ENCODE measurements at places on chromosomes 6 and 20.

DNA sequence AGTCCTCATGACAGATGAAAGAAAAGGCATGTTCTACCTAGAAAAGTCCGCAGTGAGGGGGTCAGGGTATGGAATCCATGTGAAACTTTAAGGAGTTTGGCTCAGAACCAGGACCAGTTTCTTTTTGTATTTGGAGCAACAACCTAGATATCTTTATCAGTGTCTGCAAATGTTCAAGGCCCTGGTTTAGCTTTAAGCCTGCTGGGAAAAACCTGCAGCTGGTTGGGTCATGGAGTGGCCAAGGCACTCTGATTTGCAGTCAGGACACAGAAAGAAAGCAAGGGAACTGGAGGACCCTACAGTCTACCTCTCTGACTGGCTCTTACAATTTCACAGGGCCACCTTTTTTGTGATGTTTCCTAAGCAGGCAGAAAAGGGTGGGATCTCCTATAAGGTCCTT is 33.7 kb downstream of the GSTA2 start:
- DNase-seq = no peak

DNA sequence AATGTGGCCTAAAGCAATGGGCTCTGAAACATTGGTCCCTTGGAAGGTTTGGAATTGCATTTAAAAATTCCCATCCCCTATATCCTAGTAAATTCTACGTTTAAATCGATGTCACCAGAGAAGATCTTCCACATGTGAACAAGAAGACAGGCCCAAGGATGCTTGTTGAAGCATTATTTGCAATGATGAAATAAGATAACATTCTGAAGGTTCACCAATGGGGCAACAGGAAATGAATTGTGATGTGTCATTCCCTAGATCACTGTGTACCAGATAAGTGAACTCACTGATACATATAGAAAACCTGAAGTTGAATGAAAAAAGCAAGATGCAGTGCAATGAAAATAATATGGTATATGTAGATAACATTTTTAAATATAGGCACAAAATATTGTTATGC is 464.3 kb upstream of the BTBD3 start:
- DNase-seq = peak; percentile 37

DNA sequence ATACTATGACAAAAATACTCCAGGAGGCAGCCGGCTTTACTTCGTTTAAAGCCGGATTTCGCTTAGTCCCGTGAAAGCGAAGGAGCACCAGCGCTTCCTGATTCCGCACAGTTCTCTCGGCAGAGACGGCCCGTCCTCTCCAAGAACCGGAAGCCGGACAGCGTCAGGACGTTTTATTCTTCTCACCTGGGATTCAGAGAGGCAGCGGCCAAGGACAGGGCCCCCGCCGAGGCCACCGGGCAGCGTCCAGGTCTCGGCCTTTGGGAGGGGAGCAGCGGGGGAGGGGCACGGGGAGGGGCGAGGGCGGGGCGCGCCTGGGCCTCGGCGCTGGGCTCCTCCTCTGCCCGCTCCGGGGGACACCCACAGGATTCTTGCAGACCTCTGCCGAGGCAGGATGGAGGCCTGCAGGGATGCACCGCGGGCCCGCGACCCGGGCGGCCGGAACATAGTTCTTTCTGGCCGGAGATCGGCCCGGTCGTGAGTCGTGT is 2.8 kb upstream of the DIDO1 start:
- DNase-seq = peak; percentile 50

- no peak for DNase-seq
Measured at GRCh38 chr6:125924169-125924568, 32.4 kb upstream of the HINT3 start.

DNA sequence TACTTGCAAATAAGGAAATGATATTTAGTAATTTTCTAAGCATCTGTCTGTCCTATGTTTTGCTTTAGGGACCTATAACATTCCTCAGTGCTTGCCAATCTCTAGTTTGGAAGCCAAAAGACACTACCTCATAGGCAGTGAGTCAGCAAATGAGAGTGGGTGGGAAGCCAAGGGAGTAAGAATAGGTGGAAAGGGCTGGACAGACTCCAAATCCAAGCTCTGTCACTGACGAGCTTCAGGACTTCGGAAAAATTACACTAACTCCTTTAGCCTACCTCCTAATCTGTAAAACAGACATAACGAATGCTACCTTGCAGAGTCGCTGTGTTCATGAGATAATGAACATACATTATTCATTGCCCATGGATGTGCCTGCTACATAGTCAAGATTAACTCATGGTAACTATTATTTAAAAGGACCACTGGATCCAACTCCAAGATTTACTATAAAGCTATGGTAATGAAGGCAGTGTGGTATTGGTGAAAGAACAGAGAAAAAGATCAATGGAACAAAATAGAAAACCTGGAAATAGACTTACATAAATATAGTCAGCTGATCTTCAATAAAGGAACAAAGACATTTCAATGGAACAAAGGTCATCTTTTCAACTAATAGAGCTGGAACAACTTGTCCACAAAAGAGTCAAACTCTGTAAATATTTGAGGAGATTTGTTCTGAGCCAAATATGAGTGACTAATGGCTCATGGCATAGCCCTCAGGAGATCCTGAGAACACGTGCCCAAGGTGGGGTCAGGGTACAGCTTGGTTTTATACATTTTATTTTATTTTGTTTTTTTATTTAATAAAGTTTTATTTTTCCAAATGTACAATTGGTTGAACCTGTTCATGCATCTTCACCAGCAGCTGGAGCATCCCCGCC is 64.1 kb downstream of the FAM50B start:
- DNase-seq = peak; percentile 98

- peak; percentile 34 for DNase-seq
Measured at GRCh38 chr6:16391451-16391912, 153.1 kb downstream of the GMPR start.

DNA sequence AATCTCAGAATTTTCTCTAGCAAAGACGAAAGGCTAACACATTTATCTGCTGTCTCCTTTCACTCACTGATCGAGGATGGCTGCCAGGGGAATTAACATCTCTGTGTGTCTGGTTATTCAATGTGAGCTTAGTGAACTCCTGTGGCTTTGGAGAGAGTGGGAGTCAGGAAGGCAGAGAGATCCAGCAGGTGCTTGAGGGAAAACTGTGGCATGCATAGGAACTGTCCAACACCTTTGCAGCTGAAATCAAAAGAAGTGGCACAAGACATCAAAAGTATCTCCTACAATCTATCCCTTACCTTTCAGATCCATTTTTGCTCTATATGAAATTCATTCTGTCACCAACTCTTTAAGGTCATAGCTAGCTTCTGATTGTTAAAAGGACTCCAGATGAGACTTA is 11.8 kb upstream of the FAM184A start:
- DNase-seq = no peak

DNA sequence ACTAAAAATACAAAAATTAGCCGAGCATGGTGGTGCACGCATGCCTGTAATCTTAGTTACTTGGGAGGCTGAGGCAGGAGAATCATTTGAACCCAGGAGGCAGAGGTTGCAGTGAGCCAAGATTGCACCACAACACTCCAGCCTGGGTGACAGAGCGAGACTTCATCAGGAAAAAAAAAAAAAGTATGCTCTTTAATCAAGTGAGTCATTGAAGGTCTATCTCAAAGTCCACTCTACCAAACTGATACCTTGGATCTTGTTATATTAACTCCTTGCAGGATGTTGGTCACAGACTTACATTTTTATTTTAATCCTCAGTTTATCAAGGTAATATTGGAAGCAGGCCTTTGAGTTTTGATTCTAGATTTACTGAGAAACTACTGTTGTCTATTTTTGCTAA is 348.7 kb downstream of the COL12A1 start:
- DNase-seq = no peak

DNA sequence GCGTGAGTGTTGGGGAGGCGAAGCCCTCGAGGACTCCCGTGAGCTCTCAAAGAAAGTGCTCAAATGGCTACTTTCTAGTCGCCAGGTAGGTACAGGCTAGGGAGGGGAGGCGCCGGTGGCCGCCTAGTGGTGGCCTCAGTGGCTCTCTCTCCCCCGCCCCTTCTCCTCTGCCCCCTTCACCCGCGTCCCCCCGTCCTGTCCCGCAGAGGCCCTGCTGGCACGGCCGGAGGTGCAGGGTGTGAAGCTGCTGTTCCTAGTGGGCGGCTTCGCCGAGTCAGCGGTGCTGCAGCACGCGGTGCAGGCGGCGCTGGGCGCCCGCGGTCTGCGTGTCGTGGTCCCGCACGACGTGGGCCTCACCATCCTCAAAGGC is 16.3 kb downstream of the ADISSP start:
- DNase-seq = no peak

- no peak for DNase-seq
Measured at GRCh38 chr20:14609328-14610221, 272.2 kb upstream of the FLRT3 start.

DNA sequence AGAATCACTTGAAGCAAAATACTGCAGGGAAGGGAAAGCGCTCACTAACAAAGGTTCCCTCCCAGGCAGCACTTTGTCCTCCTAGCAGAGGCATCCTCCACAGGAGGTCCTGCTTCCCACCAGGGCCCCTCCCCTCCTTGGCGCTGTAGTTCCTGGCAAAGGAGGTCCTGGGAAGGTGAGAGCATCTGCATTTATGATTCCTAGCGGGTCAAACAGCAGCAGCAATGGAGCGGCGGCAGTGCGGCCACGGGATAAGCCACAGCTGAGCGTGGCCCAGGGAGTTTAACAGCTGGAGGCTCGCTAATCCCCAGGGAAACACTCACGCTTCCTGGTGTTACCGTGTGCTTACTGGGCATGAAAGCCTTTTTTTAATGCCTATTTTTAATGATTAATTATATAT is 185.8 kb downstream of the TTLL2 start:
- DNase-seq = no peak

DNA sequence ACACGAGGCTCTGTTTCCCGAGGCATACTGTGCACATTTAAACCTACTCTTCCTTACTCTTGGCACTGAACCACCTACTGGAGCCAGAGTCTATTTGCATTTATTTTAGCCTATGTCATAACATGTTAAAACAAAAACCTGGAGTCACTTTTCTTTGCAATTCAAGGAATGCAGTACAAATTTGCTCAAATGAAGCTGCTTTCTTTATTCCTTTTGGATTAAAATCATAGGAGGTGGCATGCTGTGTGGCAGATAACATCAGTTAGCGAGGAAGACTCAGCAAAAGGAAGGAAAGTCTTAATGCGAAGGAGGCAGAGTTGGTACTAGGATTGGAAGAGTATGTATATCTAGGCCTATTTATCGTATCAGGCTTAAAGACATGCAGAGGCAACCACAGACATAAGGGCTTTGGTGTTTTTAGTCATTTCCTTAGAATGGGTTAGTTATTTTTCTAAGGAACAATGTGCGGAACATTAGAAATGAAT is 92.9 kb downstream of the SAMD3 start:
- peak; percentile 29 for DNase-seq

- no peak for DNase-seq
Measured at GRCh38 chr6:158785036-158785435, 34.1 kb downstream of the EZR start.

- DNase-seq = peak; percentile 23
Measured at GRCh38 chr20:58457083-58457695, 58.0 kb downstream of the APCDD1L start.

GRCh38 chr6:30839671-30840070 is 44.6 kb upstream of the DDR1 start:
- no peak for DNase-seq

GRCh38 chr20:3405139-3405538 is 2.3 kb downstream of the DNAAF9 start:
- no peak for DNase-seq

- DNase-seq = no peak
Measured at GRCh38 chr20:42752620-42753019, 437.1 kb downstream of the PTPRT start.

- DNase-seq = peak; percentile 59
Measured at GRCh38 chr20:36461600-36462439, 79.5 kb upstream of the MYL9 start.

GRCh38 chr6:136077834-136078576 is 172.1 kb downstream of the MTFR2 start:
- peak; percentile 98 for DNase-seq

GRCh38 chr6:24723270-24723669 is 4.3 kb upstream of the C6orf62 start:
- no peak for DNase-seq

GRCh38 chr20:13749811-13750210 is 34.9 kb downstream of the ESF1 start:
- DNase-seq = no peak
